ENCODE measurements at places on chromosomes 6 and 20.

- no peak for DNase-seq
These were observed 372.9 kb downstream of the SAMD5 start for GRCh38 chr6:147881432-147881831.

- no peak for DNase-seq
These were observed 24.2 kb downstream of the TFAP2A start for GRCh38 chr6:10390495-10391298.

DNA sequence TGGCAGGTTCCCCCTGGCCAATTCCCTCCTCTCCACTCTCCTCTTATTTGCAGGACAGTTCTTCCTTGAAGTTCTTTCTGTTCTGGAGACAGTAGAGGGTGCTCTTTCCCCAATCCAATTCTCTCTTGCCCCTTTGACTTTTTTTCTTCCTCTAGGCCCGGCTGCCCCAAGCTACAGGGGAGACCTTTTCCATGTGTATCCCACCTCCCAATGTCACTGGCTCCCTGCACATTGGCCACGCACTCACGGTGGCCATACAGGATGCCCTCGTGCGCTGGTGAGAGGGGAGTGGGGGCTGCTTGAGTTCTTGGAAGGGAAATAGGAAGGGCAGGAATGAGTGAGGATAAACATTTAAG, 1.5 kb downstream of the VARS2 start:
- peak; percentile 29 for DNase-seq

- DNase-seq, result no peak
These were observed 31.4 kb downstream of the IGF2R start for GRCh38 chr6:160000280-160000704.

- no peak for DNase-seq
These were observed 18.1 kb upstream of the ZBP1 start for GRCh38 chr20:57638173-57638894.

DNA sequence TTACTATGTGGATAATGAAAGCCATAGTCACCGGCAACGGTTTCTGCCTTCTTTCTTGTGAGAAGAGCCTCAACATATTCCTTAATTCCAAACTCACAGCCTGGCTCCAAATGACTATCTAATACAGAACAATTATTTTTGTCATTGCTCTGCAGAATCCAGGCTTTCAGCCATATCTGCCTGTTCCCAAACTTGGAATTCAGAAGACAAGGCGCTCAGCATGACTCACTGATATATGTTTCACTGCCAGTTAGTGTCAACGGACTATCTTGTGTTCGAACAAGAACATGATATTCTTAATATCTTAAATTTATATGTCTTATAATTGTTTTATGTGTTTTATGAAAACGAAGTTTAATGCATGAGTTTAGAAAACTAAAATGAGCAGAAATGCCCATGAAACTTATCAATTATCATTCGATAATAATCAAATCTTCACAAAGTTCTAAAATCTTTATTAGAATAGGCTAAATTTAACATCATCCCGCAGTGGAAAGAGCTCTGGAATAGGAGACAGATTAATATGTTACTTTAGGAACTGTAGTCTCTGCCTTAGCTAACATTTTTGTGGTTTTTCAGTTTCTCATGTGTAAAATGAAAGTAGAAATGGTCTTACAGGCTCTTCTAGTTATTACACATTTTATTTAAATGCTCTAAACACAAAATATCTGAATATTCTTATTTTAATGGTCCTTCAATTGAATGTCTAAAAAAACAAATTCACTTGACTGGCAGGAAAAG, 669.3 kb upstream of the GJE1 start:
- no peak for DNase-seq

GRCh38 chr6:109527989-109528388, 45.0 kb upstream of the ZBTB24 start:
- no peak for DNase-seq

DNA sequence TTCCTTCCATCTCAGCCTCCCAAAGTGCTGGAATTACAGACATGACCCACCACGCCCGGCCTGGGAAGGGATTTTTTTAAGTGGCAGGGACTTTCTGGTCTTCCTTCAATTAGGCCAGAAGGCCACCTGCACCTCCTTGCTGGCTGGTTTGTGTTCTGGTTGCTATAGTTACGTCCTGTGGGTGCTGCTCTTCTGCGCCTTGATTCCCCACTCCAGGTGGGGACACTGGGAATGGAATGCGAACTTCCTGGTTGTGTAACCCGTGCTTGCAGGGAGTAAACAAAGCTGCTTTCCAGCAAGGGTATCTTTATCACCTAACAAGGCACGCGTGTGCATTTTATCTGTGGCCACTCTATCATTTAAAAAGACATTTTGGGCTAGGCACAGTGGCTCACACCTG, 117.7 kb downstream of the PLEKHG1 start:
- DNase-seq, result no peak

GRCh38 chr6:20868397-20869096, 334.3 kb downstream of the CDKAL1 start:
- no peak for DNase-seq

DNA sequence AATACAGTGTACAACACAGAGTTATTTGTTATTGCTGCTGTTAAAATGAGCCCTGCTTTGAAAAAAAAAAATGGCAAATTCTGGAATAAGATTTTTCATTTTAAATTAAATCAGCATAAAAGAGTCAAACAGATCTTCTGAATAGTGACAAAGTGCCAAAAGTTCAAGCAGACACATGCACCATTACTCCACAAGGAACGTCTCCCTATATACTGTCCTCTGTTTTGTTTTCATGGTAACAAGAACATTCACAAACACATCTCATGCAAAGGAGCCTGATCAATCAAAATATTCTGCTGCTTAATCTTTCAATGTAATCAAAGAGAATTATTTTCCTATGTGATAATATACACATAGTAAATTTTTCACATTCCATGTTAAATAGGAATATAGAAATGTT, 2.7 kb downstream of the HIVEP2 start:
- no peak for DNase-seq

DNA sequence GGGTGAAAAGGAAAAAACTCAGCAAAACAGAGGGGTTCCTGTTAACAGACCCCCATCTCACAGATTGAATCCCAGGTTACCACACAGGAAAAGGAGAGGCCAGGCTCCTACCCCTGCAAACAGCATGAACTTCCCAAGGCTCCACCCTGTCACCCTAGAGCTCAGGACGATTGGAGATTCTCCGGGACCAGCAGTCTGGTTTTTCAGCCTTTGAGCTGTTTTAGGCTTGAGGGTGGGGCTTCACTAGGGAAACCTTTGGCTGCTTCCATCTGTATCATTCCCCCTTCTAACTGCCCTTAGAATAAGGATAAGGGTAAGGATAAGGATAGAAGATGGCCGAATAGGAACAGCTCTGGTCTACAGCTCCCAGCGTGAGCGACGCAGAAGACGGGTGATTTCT, 16.0 kb downstream of the C6orf58 start:
- no peak for DNase-seq

GRCh38 chr20:59314997-59315396, 14.6 kb downstream of the EDN3 start:
- DNase-seq, result no peak

- no peak for DNase-seq
These were observed 69.3 kb downstream of the CLIC5 start for GRCh38 chr6:45946352-45946751.

DNA sequence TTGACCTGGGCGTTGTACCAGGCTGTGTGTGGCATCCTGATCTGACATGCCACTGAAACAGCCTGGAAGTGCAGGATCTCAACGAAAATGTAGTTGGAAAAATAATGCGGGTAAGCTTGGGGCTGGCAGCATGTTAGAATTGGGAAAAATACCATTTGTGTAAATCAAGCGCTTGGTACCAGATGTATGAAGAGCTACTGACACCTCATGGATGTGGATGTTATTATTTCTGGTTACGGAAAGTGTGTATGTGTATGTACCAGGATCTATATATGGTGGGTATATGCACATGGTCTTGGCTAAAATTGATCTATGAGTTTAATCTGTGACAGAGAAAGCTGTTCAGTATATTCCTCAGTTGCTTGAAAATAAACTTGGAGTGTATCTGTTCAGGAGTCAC, 22.7 kb downstream of the HIVEP1 start:
- no peak for DNase-seq

- DNase-seq, result no peak
These were observed 8.5 kb upstream of the TINAG start for GRCh38 chr6:54299542-54300269.

- DNase-seq, result no peak
These were observed 96.0 kb downstream of the MAP3K5 start for GRCh38 chr6:136696238-136696637.

DNA sequence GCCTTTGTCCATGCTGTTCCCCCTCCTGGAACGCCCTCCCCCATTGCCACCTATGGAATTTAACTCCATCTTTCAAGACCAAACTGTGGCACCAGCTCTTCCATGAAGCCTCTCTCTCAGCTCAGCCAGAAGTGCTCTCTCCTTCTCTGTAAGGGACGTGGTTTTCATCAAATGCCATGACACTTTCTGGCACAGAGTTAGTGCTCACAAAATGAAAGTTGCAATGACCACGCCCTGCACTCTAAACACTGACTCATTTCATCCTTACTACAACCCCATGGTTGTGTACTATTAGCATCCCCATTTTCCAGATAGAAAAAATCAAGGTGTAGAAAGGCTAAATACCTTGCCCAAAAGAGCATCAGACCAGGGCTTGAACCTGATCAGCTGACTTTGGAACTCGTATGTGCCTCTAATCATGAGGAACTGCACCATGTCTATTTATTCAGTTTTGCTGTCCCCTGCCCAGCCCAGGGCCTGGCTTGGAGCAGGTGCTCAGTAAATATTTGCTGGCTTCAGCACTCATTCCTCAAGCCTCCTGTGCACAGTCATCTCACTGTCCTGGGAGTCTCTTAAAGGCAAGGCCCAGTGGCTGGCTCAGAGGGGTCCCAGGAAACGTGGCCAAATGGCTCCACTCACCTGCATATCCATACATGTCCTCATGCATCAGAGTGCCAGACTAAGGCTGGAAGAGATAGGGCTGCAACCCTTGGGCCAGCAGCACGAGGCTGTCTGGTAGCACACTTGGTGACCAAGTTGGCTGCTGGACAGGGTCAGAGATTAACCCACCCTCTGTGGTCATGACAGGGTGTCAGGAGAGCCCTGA, 77.9 kb downstream of the MRPL14 start:
- DNase-seq, result no peak

GRCh38 chr20:59042151-59042795, at the start of gene PRELID3B:
Gene PRELID3B, minus strand, starts transcription at chr20:59042786. Its CDS starts 56 bp downstream, at chr20:59042730.
- no peak for DNase-seq

- no peak for DNase-seq
These were observed 6.5 kb upstream of the GATA5 start for GRCh38 chr20:62482146-62482809.

- DNase-seq, result no peak
These were observed 802 bp upstream of the NRN1 start for GRCh38 chr6:6007366-6008088.

- DNase-seq, result no peak
These were observed 152.5 kb downstream of the IBTK start for GRCh38 chr6:82095091-82095490.

All from hypothalamus (tissue), 51 donors.